ENCODE measurements at places on chromosomes 11 and 22.
A peak's percentile ranks its signal among the peaks of the same experiment; 100 is the strongest.

- DNase-seq = no peak
These were observed 76.0 kb downstream of the ST3GAL4 start for GRCh38 chr11:126431401-126432064.

DNA sequence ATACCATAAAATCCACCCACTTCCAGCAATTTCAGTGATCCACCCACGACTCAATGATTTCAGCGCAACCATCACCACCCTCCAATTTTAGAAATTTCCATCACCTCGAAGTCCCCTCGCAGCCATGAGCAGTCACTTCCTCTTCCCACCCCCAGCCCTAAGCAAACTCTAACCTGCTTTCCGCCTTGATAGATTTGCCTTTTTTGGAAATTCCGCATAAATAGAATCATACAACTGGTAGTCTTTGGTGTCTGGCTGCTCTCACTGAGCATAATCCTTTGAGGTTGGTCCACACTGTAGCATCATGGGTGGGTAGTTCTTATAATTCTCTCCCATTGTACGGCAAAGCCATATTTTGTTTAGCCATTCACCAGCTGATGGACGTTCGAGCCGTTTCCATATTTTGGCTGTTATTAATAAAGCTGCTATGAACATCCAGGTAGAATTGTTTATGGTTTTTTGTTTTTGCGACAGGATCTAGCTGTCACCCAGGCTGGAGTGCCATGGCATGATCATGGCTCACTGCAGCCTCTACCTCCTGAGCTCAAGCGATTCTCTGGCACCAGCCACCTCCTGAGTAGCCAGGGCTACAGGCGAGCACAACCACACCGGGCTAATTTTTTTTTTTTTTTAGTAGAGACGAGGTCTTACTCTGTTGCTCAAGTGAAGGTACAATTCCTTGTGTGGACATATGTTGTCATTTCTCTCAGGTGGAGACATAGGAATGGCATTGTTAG lies 16.0 kb downstream of the PIM3 start:
- DNase-seq = no peak

- DNase-seq = no peak
These were observed 1717.1 kb upstream of the RAG2 start for GRCh38 chr11:38315151-38315550.

- no peak for DNase-seq
These were observed 164.2 kb downstream of the FAM76B start for GRCh38 chr11:95625164-95625900.

DNA sequence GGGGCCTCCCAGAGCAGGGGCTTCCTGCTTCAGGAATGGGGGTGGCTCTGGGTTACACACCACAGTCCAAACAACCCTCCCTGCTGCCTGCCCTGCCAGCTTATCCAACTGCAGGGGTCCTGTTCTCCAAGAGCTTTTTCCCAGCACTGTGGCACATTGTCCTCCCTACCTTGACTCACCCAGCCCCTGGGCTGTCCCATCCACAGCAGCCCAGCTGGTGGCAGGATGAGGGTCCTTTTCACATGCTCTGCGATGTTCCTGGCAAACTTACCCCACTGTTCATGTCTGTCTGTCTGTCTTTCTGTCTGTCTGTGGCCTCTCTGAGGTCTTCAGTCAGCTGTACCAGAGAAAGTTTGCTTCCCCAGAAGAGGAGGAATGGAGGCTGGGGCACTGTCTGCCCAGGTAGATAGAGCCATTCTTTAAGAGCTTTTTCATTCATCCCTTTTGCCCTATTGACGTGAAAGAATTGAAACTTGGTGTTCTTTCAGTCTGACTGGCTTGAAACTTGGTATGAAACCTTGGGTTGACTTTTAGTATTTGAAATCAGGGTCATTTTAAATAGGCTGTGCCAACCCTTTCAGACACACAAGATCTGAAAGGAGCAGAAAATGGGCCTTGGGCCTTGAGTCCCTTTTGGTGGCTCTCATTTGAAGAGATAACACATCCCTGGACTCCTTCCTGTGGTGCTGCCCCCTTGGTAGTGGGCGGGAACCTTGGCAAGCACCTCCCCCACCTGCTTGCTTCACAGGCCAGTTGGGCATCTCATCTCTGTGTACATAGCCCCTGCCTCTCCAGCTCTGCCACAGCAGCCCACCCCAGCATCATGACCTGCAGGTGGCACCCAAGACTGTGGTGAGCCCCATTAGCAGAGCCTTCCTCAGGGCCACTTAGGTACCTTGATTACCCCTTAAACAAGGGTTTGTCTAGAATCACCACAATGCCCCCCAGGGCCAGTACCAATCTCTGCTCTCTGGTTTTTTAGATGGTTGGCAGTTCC lies 74.6 kb upstream of the SUSD2 start:
- peak; percentile 17 for DNase-seq

DNA sequence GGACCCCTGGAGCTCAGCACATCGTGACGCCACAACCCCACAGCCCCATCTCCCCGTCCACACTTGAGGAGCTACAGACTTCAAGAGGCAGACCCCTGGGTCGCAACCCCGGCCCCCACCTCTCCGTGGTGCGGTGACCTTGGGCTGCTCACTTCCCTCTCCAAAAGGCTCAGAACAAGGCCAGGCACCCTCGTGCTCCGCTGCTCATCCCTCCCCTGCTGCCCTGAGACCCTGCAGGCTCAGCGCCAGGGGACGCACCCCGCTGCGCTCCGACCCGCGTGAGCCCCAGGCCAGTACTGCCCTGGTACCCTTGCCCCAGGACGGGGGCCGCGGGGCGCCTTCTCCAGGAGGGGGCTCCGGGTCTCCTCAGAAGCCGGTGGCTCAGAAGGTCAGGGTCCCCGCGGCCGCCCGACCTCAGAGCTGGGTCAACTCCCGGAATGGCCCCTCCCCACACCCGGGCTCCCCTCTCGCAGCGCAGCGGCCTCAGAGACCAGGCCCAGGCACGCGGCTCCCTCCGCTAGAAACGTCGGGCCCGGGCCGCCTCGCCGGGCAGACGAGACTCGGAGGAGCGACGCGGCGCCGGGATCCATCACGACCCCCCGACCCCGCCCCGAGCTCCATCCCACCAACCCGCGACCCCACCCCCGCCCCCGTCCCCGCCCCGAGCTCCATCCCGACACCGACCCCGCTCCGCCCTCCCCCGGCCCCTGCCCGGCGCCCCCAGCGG lies 563 bp downstream of the GATD1 start:
- DNase-seq = no peak

DNA sequence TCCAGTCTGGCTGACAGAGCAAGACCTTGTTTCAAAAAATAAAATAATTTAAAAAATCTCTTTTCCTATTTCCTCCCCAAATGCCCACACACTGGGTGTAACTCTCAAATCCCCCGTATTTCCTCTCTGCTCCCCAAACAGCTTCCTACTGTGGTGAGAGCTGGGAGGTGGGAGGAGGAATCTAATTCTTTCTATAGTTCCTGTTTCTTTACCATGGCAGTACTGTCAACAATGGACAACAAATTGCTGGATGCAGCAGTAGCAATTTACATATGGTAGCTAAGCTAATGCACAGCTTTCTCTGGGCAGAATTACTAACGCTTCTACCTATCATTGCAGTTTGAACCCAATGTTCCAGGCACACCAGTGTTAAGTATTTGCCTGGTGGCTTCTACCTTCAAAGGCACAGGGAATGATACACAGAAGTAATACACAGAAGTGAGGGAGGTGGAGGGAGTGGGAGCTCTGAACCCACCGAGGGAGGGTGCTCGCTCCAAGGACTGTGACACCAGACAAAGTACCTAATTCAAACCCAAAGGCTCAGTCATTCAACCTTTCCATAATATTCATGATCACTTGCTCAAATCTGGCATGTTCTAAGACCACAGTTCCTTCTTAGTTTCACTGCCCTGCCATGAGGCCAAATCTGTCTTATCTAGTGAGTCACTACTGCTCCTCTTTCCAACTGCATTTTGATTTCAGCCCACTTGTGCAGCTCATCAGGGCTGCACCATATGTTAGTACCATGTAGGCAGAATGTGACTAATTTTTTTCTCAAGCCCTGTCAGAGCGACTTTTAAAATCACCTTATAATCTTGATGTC lies 37.9 kb downstream of the CELF1 start:
- DNase-seq = no peak

DNA sequence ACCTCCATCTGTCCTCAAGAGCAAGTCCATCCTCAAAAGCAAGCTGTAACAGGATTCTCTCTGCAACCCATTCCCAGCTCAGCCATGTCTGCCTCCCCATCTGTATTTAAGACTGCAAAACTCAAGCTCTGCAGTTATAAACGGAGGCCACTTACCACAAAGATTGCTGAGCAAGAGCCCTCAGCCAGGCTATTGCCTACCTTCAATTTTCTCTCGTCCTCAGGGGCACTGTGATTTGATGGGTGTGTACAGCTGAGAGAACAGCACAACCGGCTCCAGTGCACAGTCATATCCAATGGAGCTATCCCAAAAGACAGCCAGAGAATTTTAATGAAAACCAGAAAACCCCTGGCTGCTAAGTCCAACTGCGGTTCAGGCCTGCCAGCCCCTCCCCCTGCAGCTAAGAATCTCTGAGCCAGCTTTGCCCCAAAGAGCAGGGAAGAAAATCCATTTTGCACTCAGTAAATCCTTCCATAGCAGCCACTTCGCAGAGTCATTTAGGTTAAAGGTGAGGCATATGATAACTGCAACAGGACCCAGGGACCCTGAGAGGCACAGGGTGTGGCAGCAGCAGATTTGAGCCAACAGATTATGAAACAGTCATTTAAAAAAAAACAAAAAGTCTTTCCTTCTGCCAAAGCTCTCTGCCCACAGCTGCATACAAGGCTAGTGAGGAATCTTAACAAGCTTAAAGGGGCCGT lies 37.6 kb downstream of the RAB30 start:
- no peak for DNase-seq

DNA sequence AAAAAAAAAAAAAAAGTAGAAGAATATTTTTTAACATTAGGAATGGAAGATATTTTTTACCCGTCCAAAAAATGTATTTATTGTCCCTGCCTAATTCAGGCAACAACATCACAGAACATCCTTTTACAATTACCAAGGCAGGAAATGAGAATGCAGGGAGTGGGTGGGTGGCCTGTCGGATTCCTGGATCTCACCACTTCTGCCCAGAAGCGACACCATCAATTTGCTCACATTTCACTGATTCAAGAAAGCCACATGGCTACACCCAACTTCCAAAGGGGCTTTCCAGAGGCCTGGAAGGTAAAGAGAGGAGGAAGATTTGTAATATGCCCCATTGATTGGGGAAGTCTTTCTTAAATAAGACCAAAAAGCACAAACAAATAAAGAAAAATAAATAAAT lies 93.8 kb upstream of the CLPB start:
- no peak for DNase-seq

GRCh38 chr22:48490500-48491411 lies 1336.9 kb downstream of the BRD1 start:
- no peak for DNase-seq

GRCh38 chr11:122816761-122817520 lies 21.4 kb upstream of the CRTAM start:
- no peak for DNase-seq

- DNase-seq = no peak
These were observed 14.0 kb upstream of the ARSA start for GRCh38 chr22:50641696-50642607.

- no peak for DNase-seq
These were observed 52.9 kb upstream of the CARS1 start for GRCh38 chr11:3109921-3110706.

- no peak for DNase-seq
These were observed 24.8 kb downstream of the FAM118A start for GRCh38 chr22:45334528-45334927.

- DNase-seq = no peak
These were observed 684 bp upstream of the NFRKB start for GRCh38 chr11:129896062-129896461.

- no peak for DNase-seq
These were observed 4.8 kb downstream of the PIM3 start for GRCh38 chr22:49965091-49966040.

- no peak for DNase-seq
These were observed 86.8 kb downstream of the PRMT3 start for GRCh38 chr11:20474176-20474881.

DNA sequence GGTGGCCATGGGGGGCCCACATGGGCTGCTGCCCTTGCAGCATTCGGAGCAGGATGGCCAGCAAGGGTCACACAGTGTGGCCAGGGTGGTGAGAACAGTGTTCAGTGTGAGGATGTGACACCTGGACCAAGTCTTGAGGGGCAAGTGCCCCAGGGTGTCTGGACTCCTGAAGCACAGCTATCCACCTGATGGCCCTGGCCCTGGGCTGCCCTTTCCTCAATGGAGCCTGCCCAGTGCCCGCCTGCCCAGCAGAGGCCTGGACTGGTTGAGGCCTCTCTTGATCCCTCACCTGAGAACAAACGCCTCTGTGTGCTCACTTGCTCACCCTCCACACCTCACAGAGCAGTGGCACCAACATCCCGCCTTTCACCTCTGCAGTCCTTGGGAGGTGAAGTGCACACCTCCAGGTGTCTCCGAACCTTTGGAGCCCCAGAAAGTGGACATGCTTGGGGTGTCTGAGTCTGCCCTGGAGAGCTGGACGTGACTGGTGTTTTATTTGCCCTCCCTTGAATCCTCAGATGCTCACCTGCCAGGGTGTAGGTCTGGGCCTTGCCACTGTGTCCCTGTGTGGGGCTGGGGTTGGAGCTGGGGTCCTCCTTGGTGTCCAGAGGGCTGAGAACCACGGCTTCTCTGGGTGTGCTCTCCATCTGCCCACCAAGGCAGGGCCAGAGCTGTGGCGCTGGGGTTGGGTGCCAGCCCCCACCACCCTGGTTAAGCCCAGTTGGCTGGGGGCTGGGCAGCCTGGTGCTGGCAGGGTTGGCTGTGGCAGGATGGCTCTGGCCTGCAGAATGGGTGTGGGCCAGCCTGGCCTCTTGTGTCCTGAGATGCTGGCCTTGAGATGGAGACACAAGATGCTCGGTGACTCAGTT lies 3.8 kb upstream of the MUC2 start:
- no peak for DNase-seq

DNA sequence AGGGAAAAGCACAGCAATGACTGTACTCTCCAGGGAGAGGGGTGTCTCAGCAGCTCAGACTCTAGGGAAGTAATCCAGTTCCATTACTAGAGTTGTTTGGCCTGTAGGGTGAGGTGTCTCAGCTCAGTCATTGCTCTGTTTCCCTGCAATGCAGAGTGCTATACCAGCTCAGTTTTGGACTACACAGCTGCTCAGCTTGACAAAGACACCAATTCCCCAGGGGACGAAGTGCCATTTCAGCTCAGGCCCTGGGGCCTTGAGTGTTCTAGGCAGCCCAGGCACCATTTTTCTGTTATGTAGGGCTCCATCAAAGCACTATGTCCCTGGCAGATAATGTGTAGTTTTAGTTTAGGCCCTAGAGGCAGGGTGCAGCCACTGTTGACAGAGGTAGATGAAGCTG lies 18.2 kb downstream of the CALCB start:
- no peak for DNase-seq

GRCh38 chr11:13308704-13309103 lies 31.1 kb downstream of the BMAL1 start:
- no peak for DNase-seq

GRCh38 chr11:121886005-121886734 lies 229.8 kb downstream of the BLID start:
- DNase-seq = no peak

- no peak for DNase-seq
These were observed 3.1 kb upstream of the LGALS1 start for GRCh38 chr22:37672206-37672919.

Measured in activated gamma-delta T cell treated with anti-CD3 and anti-CD28 coated beads, Interleukin-2, amount 50 U/mL, for 16 hours (primary cell).